Stimulated activated naive B cell treated with anti-CD40 and anti-IgM and Interleukin-4, amounts not matched to agents 10 μg/mL and 1 μg/mL and 100 μg/mL, for 72 hours (primary cell): ENCODE measurements at places on chromosomes 2 and 18.

DNA sequence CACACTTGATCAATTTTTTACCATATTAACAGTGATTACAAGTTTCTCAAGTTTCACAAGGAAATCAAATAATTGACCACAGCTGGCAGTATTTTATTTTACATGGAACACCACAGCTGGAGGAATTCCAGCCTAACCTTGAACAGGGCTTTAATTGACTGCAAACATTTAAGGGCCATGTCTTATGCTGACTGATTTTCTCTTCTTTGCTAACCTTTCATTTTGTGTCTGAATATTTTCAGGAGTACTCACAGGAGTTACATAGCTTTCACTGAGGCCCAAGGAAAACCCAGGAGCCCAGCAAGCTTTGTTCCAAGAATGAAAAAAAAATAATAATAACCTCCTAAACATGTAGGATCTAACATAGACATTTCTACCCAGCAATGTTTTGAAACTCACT lies 49.6 kb downstream of the FRZB start:
- DNase-seq: no peak

GRCh38 chr18:8726963-8727705 lies 21.8 kb downstream of the MTCL1 start:
- DNase-seq: no peak

DNA sequence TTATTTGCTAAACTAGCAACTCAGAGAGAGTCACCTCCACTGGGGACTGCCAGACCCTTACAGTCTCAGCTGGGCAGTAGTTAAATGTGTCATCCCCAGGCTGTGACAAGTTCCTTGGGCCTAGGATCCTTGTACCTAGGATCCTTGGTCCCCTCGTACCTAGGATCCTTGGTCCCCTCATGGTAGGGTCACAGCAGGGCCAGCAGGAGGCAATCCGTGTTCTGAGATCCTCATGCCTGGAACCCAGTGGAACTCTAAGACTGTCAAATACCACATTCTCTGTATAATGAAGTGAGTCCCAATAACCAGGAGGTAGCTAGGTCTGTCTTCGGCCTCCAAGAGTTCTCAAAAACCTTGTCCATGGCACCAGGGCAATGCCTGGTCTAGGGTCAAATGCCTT lies 60.8 kb downstream of the LYPD6B start:
- DNase-seq: no peak

- DNase-seq: no peak
These were observed 100.7 kb downstream of the MYT1L start for GRCh38 chr2:2230433-2230817.

DNA sequence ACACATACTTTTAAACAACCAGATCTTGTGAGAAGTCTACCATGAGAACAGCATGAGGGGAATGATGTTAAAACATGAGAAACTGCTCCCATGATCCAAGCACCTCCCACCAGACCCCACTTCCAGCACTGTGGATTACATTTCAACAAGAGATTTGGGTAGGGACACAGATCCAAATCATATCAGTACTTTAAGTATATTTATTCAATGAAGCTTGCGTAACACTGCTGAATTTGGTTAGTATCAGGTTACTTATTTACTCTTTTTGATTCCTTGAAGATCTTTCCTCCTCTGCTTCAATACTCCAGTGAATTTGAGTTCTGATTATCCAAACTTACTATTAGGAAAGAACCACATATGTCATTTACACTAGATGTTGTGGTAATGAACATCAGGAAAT lies 418.6 kb downstream of the PIK3C3 start:
- no peak for DNase-seq

DNA sequence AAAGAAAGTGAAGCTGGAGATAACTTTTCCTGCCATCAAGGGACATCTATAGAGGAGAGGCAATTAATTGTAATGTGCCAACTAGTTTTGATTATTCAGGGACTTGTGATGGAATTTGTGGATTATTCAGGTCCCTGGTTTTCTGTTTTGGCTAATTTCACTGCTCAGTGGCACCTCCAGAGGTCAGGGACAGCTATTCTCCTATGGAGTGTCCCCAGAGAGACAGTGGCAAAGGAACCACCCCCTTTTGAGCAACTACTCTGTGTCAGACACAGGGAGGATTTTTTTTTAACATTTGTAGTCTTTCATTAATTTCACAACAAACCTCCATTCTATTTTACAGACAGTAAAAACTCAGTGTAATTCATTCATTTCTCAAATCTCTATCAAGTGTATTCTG lies 206.0 kb upstream of the SPRED2 start:
- DNase-seq: no peak

DNA sequence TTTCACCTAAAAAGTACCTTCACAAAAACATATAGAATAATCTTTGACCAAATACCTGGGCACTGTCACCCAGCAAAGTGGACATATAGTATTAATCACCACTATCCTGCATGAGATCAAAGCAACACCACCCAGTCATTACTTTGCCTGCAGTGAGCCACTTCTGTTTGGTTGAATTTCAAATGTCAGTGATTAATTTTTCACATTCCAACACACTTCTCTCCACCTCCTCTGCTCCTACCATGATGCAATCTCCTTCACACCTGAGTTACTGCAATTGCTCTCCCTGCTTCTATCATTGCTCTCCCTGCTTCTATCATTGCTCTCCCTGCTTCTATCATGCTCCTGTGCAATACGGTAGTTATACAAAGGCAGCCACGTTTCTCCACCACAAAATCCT lies 106.1 kb upstream of the NETO1 start:
- DNase-seq: no peak

GRCh38 chr2:240298803-240299709 lies 136.4 kb upstream of the GPC1 start:
- no peak for DNase-seq

DNA sequence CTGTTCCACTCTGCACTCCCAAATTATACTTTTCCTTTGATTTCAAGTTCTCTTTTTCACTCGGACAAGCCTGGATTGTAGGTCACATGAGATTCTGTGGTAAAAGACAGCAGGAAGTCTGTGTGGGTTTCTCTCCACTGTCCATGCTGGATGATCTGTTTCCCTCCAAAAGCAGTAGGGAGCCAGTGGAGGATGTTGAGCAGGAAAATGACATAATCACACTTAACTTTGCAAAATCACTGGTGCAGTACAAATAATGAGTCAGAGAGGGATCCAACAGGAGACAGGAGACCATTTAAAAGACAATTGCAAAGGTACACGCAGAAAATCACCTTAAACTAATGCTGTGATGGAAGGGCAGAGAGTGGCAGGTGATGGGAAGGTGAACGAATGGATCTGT lies 301.3 kb downstream of the ZNF407 start:
- no peak for DNase-seq

DNA sequence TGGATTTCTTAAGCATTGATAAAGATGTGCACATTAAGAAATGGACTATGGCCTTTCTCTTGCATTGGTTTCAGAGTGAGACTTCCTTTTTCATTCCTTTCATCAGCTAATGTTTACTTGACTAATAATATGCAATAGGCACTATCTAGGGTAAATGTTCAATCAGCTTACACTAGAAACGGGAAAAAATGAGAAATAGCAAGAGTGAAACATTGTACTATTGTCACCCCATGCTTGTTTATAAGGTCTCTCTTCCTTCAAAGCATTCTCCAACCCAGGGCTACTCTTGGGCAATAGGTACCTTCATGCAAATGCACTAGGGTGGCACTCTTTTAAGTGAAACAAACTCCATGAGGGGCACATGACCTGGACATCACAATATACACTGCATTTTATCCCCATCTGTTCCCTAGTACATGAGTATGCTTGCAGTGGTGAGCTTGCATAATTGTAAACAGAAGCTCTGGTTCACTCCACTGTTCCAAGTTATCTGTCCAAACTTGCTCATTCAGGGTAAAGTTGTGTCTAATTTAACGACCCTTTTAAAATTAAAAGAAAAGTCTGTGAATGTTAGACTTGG lies 402.3 kb downstream of the ERBB4 start:
- no peak for DNase-seq

DNA sequence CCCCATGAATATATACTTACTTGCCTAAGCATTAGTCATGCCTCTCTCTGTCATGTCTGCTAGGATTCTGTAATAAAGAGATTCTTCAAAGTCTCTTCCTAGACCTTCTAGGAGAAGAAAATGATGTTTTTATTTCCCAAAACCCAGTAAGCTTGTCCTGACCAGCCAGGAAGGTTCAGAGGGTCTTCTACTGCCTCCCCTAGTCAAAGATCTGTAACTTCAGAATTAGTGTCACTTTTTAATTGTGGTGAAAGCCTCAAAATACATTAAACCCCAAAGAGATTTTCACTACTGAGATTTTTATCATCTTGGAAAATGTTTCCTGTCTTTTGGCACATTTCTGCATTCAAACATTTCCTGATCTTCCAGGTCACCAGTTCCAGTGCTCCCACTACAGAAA lies 232.9 kb upstream of the STK17B start:
- no peak for DNase-seq

DNA sequence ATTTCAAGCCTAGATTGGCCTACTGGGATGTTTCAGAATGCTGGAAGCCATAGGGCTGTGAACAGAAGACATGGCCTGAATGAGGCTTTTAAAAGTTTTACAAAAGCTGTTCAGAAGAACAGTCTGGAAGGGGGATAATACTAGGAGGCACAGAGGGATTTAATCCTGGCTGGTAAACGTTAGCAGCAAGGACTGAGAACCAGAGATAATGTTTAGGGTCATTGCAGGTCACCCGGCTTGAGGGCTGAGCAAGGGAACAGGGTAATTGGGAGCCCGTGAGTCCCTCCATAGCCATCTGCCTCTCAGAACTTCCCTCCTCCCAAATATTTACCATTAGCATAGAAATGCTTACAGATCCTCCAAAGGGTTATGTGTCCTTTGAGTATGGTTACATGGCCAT lies 765.4 kb downstream of the TMEM182 start:
- no peak for DNase-seq

DNA sequence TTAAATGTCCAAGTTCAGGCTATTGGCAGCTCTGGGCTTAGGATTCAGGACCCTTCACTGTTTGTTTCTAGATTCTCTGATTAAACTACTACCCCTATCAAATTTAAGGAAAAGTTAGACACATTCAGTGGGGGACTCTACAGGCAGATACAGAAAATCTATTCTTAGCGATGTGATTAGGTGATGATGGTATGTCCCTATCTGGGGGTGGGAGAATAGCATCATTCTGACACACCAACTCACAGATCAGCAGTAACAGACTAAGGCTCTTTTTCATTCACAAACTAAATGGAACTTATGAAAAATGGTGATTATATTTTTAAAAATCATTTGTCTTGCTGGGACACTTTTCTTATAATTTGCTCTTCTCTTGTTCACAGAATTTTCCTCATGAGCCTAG lies 232.9 kb upstream of the CDH2 start:
- DNase-seq: no peak

DNA sequence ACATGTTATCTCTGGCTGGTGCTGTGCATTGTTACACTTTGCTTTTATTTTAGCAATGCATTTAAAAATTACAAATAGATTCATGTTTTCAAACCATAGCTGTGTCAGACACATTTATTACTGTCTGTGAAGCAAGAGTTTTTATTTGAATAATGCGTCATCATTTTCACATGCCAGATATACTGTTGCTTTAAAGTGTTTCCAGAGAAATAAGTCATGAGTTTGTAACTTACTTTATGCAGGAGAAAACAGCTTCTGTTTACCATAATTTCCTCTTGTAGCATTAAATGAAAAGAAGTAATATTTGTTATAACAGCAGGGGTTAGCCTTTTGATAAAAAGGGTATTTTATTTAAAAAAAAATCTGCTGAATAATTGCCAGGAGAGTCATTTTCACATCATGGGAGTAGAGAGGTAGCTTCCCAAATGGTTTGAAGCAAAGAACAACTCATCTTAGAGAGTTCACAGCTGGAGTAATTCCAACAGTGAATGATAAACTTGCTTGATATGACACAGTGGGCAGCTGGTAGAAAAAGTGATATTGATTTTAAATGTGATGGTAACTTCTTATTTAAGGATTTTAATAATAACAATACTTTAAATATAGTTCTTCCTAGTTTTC lies 1274.5 kb upstream of the CRIM1 start:
- DNase-seq: no peak

DNA sequence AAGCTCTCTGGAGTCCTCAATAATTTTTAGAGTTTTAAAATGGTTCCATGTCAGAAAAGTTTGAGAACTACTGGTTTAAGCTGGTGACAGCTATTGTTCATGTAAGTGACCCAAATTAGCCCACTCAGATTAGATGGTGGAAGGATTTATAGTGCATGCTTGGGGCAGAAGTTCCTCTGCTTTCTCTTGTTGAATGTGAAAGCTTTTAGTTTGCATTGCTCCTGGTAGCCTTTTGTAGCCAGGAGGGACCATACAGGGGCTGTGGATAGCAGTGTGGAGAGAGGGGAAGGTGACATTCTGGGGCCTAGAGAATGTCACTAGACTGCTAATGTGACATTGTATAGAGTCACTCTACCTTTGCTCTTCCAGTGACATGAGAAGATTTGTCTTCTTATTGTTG lies 40.3 kb upstream of the IGFBP5 start:
- no peak for DNase-seq

DNA sequence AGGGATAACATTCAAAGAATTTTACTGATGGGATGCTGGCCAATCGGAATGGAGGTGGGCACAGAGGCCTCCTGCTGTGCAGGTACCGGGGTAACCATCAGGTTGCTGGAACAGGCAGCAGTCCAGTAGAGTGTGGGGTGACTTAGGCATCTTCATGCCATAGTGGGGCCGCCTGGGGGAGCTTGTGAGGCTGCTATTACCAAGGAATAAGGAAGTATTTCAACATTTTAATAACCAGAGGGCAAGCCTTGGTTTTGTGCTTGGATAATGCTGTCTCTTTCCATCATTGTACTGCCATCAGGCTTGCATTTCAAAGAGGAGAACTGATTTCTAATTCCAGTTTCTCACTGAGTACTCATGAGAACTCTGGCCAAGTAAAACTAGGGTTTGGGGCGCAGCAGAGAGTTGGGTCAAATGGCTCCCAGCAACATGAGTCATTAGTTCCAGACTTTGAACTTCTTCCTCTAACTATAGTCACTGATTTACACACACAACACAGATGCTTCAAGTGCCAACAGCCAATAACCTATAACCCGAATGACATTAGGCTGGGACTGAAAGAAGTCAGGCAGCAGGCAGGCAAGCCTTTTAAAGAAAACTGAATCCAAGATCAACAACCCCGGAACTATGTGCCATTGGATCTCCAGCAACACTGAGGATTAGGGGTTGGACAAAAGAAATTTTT lies 56.1 kb upstream of the FHL2 start:
- DNase-seq: no peak

- no peak for DNase-seq
These were observed 31.6 kb upstream of the CASP10 start for GRCh38 chr2:201151127-201151981.

- DNase-seq: no peak
These were observed 171.8 kb upstream of the SPRED2 start for GRCh38 chr2:65604246-65604645.

- DNase-seq: no peak
These were observed 53.0 kb downstream of the CDCA7 start for GRCh38 chr2:173407646-173408045.

DNA sequence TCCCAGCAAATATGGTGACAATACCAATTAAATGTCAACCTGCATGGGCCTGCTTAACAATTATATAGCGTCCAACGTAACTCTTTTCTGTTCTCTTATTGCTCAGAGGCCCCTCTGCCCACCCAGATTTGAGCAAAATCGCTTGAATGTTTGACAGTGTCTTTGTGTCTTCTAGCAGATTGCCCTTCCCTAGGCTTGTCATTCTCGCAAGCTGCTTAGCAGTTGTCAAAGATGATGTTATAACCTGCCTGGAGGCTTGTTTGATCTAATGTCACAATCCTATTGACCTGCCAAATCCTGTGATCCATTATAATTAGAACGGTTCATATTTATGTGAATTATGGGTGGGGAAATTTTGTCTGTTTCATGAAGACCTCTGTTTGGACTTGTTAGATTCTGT lies 108.8 kb downstream of the FARSB start:
- DNase-seq: no peak
